ENCODE measurements at places on chromosomes 5 and 9.

DNA sequence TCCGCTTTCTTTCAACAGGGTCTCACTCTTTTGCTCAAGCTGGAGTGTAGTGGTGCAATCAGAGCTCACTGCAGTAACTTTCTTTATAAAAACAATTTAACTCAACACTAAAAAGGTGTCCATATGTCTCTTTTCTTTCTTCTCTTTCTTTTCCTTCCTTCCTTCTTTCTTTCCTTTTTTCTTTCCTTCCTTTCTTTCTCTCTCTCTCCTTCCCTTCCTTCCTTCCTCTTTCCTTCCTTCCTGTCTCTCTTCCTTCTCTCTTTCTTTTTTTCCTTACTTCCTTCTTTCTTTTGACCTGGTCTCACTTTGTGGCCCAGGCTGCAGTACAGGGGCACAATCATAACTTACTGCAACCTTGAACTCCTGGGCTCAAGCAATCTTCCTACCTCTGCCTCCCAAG is 25.8 kb upstream of the TBC1D2 start:
- DNase-seq, result no peak

GRCh38 chr9:79985264-79985663 is 413.5 kb downstream of the TLE4 start:
- DNase-seq, result no peak

DNA sequence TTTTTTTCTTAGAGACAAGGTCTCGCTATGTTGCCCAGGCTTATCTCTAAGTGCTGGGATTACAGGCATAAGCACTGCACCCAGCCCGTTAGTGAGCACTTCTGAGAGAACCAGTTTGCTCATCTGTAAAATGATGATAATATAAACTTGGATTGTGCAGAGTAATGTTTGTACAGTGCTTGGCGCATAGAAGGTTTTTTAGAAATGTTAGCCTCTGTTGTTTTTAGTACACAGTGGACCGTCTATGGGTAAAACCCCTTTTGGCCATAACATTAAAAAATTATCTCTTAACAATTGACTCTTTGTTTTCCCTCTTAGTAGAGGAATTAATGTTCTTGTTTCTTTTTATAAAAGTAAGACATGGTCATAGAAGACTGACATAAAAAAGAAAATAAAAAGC is 202.1 kb downstream of the PCSK5 start:
- no peak for DNase-seq

DNA sequence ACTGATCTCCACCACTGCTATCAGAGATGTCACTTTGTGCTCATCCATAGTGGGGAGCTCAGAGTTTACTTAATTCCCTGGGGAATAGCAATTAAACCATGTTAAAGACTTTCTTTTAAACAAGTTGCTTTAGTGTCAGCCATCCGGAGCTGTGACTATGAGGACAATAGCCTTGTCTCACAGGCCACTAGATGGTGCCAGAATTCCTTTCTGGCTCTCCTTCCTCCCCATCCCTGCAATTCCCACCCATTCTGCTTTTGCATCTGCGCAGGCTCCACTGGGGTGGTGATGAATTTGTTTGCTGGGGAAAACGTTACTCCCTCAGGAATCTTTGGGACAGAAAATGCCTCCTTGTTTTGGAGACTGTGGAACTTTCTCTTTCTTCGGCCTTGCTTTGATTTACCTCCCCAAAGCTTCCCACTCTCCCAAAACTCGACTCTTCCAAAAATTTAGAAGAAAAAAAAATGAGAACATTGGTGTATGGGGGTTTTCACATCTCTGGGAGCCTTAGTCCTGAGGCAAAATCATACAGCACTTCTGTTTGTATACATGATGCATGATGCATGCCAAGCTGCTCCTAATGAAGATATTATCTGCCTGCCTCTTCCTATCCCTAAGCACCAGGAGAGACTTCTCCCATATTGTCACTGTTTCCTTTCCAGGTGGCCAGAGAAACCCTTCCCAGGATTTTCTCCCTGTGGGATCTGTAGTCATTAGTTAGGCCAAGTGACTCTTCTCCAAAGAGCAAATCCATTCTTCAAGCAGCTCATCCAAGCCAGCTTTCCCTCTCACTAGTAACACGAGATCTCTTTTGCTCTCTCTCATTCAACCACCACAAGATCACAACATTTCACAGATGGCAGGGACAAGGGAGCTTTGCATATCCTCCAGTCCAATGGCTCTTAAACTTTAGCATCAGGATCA is 466.1 kb downstream of the TLR4 start:
- no peak for DNase-seq

- no peak for DNase-seq
Observed at GRCh38 chr9:136671646-136672430, 9.1 kb downstream of the EGFL7 start.

- no peak for DNase-seq
Observed at GRCh38 chr5:157630341-157630740, 21.9 kb downstream of the SOX30 start.

DNA sequence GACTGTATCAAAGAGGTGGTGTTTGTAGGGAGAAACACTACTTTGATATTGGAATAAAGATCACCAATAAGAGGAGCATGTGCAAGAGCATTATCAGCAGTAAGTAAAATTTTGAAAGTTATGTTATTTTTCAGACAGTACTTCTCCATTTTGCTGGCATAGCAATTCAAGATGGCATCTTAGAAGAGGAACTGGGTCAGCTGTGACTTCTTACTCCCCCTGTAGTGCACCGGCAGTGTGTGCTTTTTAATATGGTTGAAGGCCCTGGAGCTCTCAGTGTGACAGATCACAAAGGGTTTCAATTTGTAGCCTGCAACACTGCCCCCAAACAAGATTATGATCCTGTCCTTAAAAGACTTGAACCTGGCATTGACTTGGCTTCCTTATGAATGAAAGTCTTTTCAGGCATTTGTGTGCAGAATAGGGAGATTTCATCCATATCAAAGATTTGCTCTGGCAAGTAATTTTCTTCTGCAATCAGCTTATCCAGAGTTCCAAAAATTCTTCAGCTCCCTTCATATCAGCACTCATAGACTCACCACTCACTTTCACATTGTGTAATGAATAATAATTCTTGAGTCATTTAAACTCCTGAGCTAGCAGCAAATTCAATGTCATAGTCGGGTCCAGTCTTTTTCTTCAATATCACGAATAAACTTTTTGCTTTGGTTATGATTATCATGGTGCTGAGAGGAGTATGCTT is 105.7 kb upstream of the MAMDC2 start:
- DNase-seq, result no peak

DNA sequence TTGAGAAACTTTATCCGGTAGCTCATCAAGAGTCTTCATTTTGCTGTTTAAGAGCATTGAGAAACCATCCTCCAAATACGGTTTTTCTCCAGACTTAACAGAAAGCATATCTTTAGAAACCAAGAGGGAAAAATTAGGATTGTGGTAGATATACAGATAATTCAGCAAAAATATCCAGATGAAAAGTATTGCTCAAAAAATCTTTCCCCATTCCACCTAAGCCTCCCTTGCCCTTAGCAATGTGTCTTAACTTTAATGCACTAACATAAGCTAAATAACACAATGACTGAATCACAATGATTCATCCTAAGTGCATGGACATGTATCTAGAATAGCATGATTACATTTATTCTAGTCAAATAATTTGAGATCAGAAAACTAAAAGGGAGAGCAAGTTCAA is 130.3 kb upstream of the TARS1 start:
- DNase-seq, result no peak

DNA sequence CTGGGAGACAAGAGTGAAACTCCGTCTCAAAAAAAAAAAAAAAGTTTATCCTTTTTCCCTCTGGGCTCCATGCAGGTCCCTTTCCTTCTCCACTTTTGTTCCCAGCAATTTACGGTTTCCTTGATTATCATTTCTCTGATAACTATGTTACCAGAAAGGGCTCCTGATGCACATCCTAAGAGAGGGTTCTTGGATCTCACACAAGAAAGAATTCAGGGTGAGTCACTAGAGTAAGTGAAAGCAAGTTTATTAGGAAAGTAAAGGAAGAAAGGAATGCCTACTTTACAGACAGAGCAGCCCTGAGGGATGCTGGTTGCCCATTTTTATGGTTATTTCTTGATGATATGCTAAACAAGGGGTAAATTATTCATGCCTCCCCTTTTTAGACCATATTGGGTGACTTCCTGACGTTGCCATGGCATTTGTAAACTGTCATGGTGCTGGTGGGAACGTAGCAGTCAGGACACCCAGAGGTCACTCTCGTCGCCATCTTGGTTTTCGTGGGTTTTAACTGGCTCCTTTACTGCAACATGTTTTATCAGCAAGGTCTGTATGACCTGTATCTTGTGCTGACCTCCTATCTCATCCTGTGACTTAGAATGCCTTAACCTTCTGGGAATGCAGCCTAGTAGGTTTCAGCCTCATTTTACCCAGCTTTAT is 13.5 kb upstream of the MELK start:
- DNase-seq, result no peak

DNA sequence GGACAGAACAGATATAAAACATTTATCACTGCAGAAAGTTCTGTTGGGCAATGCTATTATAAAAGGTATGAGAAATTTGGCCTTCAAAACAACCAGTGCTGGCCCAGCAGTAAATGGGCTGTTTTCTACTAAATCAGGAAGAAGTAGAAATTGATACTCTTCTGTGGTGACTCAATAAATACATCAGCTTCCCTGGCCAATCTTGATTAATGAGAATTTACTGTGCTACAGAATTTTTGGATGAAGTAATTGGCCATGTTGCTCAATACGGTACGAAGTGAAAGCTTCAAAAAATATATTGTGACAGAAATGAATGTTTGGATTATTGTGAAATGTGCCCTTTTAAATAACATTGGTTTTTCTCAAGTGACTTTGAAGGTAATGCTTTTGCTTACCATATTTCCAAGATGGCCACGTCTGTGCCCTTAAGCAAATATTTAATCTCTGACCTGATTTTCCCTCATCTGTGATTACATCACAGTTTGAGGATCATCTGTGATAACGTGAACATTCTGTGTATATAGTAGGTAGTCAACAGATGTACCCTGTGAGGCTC is 4.2 kb downstream of the DNAJA1 start:
- no peak for DNase-seq

GRCh38 chr9:37976714-37977477 is 73.0 kb upstream of the SLC25A51 start:
- no peak for DNase-seq

GRCh38 chr9:123359106-123359505 is 3.1 kb downstream of the CRB2 start:
- DNase-seq, result no peak

GRCh38 chr5:37792975-37793631 is 46.7 kb downstream of the GDNF start:
- no peak for DNase-seq

DNA sequence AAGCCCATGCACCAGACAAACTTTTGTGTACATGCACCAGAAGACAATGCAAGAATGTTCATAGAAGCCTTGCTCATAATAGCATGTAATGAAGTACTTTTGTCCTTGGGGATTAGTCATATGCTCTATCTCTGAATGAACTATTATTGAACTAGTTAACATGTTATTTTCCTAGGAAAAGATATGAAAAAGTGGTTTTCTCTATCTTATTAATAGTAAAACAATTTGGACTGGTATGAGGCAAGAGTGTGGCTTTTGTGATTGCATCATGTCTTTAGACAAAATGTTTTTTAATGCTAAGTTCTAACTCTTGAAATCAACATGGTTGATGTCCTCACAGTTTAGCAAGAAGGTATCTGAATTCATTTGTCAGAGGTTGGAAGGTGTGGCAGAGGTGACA is 55.7 kb upstream of the SPDL1 start:
- DNase-seq, result no peak

DNA sequence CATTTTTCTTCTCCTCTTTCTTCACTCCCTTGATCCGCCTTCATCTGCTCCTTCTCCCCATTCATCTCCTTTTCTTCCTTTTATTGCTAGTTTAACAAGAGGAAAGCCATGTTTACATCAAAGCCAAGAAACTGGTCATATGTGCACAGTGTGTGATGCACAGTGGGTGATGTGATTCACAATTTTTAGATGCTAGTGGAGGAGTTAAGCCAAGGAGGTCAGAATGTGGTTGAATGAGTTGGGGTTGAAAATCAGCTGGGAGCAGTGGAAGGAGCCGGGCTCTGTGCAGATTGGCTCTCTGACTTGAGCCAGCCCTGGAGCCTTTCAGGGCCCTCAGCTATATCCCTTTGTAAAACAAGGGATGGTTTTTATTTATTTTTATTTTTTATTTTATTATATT is 7.3 kb downstream of the ACER2 start:
- no peak for DNase-seq

DNA sequence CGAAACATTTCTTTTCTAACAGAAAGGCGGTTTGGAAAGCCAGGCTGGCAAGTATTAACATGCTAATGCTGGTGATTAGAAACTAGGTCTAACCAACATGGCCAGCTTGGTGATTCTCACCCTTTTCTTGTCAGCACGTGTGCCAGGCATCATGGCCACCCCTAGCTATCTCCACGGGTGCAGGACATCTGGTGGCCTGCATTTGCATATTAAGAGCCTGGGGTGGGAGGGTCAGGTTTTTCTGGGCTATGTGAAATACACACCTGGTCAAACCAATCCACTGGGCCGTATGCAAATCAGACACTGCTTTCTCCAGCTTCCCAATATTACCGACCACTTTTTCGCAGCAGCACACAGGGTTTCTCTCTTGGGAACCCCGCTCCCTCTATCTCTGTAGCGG is 612.1 kb downstream of the PTPRD start:
- DNase-seq, result no peak

DNA sequence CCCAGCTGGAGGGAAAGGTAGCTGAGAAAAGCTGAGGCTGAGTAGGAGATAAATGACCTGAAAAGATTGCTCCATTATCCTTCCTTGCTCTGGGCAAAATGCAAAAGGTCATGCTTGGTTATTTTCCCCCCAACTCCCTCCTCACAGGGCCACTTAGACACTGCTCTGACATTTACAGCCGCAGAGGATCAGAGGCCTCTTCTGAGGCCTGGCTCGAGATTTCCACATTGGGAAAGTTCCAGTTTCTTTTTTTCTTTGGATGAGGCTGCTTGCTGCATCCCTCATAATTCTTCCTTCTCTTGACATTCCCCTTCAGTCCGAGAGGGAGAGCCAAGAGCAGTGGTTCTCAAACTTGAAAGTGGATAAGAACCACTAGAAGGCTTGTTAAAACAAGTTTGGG is 60.1 kb upstream of the HSPA9 start:
- DNase-seq, result no peak

DNA sequence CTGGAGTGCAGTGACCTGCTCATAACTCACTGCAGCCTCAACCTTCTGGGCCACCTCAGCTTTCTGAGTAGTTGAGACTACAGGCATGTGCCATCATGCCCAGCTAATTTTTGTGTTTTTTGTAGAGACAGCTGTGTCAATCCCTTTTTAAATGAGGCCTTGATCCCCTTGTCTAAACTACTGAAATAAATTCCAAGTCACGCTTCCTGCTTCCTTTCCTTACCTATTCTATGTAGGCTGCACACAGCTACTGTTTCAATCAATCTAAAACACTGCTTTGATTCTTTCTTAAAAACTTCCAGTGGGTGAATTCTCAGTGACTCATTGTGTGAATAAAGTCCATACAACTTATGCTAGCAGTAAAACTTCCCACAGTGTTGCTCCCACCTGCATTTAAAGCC is 2.9 kb upstream of the C7 start:
- no peak for DNase-seq
